ENCODE measurements at places on chromosomes 3 and 15. TPM values are rescaled to one million over a fixed set of nuclear protein-coding genes. Genes with fewer than 3 reads are reported as not detected.

The PLS1 gene
- 1.3 TPM for total RNA-seq

The SAMD7 gene
- total RNA-seq: not detected

- no peak overlapping the region for H3K27ac ChIP-seq
- peaks cover 4% of the 10 kb centered on the region for H3K27me3 ChIP-seq
- DNase-seq: no peak
- H3K4me3 ChIP-seq: no peak overlapping the region
These were observed 787 bp downstream of the TRPM1 start for GRCh38 chr15:31100738-31101137.

GRCh38 chr3:10520072-10520471 is 14.7 kb upstream of the ATP2B2 start:
- H3K27me3 ChIP-seq: no peaks in the 10 kb centered on the region
- H3K36me3 ChIP-seq: no peaks in the 10 kb centered on the region
- no peaks in the 10 kb centered on the region for H3K4me1 ChIP-seq
- H3K27ac ChIP-seq: no peak overlapping the region
- H3K4me3 ChIP-seq: no peak overlapping the region

DNA sequence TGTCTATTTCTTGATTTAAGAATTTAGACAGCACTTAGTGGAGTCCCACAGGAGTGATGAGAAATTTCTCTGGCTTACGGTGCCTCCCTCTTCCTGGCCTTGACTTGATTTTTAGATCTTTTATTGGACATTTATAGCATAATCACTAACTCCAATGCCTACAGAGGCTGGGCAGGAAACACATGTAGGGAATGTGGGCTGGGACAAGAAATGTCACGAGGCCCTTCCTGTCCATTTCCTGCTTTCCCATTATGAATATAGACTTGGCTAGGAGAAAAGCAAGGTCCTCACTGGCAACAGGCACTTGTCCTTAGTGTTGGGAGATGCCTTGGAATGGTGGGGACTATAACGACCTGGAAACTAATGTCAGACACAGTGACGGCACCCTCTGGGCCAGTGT is 100.3 kb downstream of the MYLK start:
- H3K36me3 ChIP-seq: no peaks in the 10 kb centered on the region
- H3K27me3 ChIP-seq: no peaks in the 10 kb centered on the region
- H3K4me3 ChIP-seq: no peak overlapping the region

- H3K27ac ChIP-seq: no peak overlapping the region
- DNase-seq: no peak
- no peaks in the 10 kb centered on the region for H3K27me3 ChIP-seq
- H3K4me1 ChIP-seq: peaks cover 48% of the 10 kb centered on the region
- no peak overlapping the region for H3K4me3 ChIP-seq
These were observed 4.1 kb downstream of the CCDC12 start for GRCh38 chr3:46972396-46972795.

DNA sequence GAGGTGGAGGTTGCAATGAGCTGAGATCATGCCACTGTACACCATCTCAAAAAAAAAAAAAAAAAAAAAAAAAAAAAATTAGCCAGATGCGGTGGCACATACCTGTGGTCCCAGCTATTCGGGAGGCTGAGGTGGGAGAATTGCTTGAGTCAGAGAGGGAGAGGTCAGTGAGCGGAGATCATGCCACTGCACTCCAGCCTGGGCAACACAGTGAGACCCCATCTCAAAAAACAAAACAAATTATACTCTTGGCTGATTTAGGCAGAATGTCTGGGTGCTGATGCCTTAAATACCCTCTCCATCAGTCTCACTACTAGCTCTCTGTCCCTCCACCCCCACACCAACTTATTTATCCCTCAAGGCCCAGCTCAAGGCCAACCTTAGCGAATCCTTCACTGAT is 14.0 kb downstream of the UBR1 start:
- H3K27ac ChIP-seq: no peak overlapping the region
- no peak for DNase-seq
- H3K4me3 ChIP-seq: no peak overlapping the region

GRCh38 chr3:172449466-172450149 is 1.4 kb upstream of the GHSR start:
- no peak for DNase-seq
- H3K4me1 ChIP-seq: peaks cover 16% of the 10 kb centered on the region
- H3K36me3 ChIP-seq: no peaks in the 10 kb centered on the region
- H3K27me3 ChIP-seq: peaks cover 51% of the 10 kb centered on the region

DNA sequence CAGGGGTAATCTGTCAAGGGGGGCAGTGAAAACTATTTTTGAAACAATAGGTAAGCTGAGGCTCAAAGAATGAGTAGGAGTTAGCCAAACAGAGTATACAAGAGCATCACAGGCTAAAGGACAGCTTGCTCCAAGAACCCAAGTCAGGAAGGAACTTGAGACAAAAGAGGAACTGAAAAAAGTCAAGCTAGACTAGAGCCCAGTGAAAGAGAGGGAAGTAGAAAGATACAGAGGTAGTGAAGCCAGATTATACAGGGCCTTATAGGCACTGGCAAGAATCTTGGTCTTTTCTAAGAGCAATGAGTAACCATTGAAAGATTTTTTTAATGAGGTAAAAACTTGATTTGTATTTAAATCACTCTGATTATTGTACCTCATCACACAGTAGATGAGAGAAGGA is 69.9 kb downstream of the FILIP1L start:
- H3K27ac ChIP-seq: peak overlapping the region; percentile 80
- H3K36me3 ChIP-seq: no peaks in the 10 kb centered on the region
- H3K27me3 ChIP-seq: no peaks in the 10 kb centered on the region
- H3K4me1 ChIP-seq: peaks cover 62% of the 10 kb centered on the region
- H3K4me3 ChIP-seq: no peak overlapping the region

DNA sequence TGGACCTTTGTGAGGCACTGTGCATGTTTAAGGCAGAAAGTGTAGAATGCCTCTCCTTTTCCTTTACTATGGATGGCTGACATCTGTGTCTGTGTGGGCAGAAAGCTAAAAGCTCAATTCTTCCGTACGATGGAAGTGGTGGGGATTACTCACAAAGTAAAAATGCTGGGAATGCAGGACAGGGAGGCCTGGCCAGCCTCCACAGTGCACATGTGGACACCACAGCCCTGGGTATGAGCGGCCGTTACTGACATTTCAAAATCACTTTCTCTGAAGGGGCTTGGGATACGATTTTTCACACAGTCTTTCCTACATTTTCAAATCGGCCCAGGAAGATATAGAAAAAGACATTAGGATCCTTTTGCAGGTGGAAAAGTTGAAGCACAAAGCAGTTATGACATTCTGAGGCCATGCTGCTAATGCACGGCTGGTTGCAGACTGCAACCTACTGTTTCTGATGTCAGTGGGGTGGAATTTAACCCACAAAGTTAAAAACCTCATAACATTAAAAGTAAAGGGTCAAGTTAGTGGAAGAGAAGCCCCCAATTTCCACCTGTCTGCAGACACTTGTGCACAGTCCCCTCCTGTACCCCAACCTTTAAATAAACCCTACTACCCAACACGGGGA is 27.9 kb downstream of the EHD4 start:
- H3K4me3 ChIP-seq: no peak overlapping the region
- H3K27me3 ChIP-seq: no peaks in the 10 kb centered on the region
- peaks cover 9% of the 10 kb centered on the region for H3K4me1 ChIP-seq
- DNase-seq: no peak
- H3K27ac ChIP-seq: peak overlapping the region; percentile 76

DNA sequence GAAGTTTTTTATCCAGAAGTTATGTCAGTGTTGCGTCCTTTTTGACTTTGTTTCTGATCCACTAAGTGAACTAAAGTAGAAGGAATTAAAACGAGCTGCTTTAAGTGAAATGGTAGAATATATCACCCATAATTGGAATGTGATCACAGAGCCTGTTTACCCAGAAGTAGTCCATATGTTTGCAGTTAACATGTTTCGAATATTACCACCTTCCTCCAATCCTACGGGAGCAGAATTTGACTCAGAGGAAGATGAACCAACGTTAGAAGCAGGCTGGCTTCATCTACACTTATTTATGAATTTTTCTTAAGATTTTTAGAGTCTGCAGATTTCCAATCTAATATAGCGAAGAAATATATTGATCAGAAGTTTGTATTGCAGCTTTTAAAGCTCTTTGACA is 57.6 kb downstream of the DNAH1 start:
- H3K4me3 ChIP-seq: no peak overlapping the region
- H3K27ac ChIP-seq: no peak overlapping the region
- no peaks in the 10 kb centered on the region for H3K4me1 ChIP-seq
- no peak for DNase-seq
- no peaks in the 10 kb centered on the region for H3K27me3 ChIP-seq

- H3K36me3 ChIP-seq: no peaks in the 10 kb centered on the region
- no peak overlapping the region for H3K27ac ChIP-seq
- no peaks in the 10 kb centered on the region for H3K27me3 ChIP-seq
- DNase-seq: no peak
- no peak overlapping the region for H3K4me3 ChIP-seq
These were observed 17.5 kb downstream of the CHRM5 start for GRCh38 chr15:33985751-33986150.

DNA sequence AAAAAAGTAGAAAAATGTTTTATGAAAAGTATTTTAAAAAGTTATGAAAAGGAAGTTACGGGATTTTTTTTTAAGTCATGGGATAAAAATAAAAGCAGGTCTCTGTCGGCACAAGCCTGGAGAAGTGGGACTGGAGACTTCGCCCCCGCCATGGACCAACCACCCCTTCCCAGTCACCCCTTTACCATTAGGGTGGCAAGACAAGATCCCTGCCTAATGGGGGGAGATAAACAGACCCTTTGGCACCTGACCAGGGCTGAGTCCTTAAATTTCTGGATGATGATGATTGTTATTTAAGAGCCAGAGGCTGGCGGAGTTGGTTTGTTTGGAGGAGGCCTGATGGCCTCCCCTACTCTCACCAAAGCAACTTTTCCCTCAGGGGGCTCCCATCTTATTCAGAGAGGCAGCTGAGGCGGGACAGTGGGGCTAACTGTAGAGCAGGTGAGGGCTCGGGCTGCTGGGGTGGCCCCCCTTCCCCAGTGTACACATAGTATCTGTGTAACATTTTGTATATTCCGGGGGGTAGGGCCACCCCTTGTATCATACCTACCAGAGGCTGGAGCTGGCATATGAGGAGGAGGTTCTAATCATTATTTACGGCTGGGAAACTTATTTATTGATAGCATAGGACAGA is 74.0 kb downstream of the ADAMTS7 start:
- no peak for DNase-seq

DNA sequence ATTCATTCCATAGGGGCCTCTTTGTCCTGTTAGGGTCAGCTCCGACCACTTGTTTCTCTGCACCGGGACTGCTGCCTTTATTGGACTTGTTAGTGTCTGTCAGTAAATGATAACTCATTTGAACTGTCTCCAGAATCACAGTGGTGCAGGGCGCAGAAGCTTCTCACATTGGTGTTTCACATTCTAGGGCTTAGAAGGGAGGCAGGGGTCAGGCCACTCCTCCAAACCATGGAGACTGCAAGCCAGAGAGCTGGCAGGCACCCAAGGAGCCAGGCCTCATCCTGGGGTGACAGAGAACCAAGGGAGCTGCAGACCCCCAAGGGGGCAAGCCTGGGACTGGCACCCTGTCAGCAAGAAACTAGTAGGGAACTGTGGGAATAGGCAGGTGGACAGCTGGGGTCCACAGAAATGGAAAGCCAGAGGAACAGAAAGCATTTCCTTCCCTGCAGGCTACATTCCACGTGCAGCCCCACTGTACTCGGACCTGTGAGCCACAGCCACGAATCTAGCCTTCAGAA is 49.1 kb downstream of the CCNL1 start:
- H3K27ac ChIP-seq: peak overlapping the region; percentile 86
- peaks cover 8% of the 10 kb centered on the region for H3K4me1 ChIP-seq
- no peak overlapping the region for H3K4me3 ChIP-seq
- DNase-seq: peak; percentile 70
- H3K36me3 ChIP-seq: no peaks in the 10 kb centered on the region
- no peaks in the 10 kb centered on the region for H3K27me3 ChIP-seq

DNA sequence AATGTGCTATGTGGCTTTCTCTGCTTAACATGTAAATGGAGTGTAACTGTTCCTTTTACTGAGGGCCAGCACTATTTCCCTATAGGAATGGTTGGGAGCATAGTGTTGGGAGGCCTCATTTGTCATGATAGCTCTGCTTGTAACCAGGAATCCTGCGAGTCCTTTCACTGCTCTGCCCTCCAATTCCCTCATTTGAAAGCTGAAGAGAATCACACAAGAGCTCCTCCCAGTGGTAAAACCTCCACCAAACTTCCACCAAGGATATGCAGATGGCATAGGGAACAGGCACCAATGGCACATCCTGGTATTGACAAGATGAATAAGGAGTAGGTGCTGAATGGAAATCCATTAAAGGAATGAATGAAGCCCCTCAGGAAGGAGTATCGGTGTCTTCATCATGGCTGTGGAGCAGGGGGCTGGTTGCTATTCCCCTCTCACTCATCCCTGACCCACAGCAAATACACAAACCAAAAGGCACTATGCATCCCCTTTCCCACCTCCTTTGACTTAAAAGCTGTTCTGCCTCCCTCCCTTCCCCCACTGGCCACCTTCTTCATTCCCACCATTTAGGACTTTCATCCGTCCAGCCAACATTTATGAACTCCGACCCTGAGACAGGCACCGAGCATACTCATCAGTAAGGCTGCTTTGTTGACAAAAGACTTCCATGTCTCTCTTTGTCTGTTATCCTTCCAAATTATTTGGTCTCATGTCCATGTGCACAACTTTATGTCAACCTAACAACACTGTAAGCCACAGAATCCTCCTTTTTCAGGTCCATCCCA is 560.8 kb downstream of the FOXP1 start:
- H3K4me1 ChIP-seq: peaks cover 37% of the 10 kb centered on the region
- no peaks in the 10 kb centered on the region for H3K27me3 ChIP-seq
- no peak overlapping the region for H3K4me3 ChIP-seq
- no peak overlapping the region for H3K27ac ChIP-seq

DNA sequence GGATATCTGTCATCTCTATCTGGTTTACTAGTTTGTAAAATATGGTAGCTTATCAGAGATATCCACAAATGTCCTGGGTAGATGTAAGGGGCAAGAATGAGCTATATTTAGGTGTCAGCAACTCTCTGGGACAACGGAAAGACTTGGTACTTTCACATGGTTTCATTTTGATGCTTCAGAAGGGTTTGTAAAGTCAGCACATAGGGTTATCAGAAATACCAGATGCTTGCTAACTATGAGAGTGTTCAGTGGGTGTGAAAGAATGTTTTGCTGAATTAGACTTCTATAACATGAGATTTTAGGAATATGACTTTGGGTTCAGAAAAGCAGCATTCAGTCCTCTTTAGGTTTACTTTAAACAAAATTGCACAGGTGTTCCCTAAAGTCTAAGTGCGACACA is 466.5 kb upstream of the PDZRN3 start:
- H3K27ac ChIP-seq: no peak overlapping the region
- H3K4me1 ChIP-seq: no peaks in the 10 kb centered on the region
- no peak overlapping the region for H3K4me3 ChIP-seq
- no peak for DNase-seq

DNA sequence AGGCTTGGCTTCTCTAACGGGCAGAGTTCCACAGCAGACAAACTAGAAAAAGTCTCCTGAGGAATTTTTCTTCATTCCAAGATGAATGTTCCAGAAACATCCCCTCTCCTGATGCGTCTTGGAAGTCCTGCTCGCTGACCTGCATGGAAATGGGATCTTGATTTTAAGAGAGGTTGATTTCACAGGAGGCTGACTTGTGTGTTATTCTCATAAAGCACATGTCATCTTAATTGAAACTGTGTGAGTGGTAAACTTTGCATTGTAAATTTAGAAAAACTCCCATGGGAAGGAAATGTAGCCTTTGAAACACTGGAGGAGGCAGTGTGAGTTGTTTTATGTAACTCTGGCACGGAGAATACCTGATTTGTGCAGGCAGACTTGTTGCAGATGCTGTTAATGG is 337.8 kb upstream of the NR2E3 start:
- H3K27ac ChIP-seq: no peak overlapping the region
- H3K27me3 ChIP-seq: no peaks in the 10 kb centered on the region
- no peaks in the 10 kb centered on the region for H3K36me3 ChIP-seq
